ENCODE measurements at places on chromosomes 12 and 14.

- no peak for DNase-seq
Measured at GRCh38 chr12:53560912-53561589, 53.8 kb upstream of the NPFF start.

DNA sequence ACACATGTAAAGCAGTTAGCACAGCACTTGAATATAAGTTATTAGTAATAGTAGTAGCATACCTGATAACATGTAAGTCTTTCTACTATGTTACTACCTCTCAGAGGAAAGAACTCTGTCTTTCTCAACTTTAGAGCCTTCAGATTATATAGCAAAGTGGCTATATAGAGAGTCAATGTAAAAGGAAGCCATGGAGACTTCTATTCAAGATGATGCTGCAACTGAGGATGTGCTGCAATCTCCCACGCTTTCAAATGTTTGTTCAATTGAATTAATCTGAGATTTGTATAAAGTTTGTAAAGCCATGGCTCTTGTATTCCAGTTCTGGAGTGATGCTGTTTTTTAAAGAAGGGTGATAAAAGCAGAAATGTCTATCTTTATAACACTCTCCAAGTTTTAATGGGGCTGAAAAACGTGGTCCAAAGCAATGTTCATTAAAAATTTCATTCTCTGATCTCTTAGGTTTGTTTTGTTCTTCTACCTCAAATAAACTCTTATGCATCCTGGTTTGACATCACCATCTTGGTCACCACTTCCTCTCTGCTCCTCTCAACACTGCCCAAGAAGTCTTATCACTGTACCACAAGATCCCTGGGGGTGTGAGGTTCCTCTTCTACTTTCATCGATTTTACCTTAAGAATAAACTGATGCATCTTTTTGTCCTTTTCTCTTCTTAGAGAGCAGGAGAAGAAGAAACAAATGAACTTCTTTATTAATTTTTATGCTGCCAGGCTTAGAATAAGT, 40.6 kb downstream of the C12orf42 start:
- DNase-seq = peak; percentile 54

DNA sequence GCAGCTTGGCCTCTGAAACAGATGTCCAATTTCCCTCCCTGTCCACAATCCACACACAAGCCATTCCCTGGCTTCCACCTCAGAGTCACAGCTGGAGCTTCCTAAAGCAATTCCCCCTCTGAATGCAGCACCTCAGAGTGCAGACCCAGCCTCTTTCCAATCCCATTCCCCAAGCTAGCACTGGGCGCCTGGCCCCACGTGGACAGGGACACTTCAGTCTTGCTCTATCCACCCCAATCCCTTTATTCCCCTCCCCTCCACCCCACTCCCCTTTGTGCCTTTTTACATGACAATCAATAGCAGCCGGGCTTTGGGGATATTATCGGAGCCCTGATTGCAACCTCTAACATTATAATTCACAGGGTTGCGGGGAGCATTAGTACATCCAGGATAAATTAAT, 292.6 kb downstream of the TTC8 start:
- DNase-seq = no peak

- no peak for DNase-seq
Measured at GRCh38 chr12:2719392-2719791, 75.4 kb upstream of the FKBP4 start.

DNA sequence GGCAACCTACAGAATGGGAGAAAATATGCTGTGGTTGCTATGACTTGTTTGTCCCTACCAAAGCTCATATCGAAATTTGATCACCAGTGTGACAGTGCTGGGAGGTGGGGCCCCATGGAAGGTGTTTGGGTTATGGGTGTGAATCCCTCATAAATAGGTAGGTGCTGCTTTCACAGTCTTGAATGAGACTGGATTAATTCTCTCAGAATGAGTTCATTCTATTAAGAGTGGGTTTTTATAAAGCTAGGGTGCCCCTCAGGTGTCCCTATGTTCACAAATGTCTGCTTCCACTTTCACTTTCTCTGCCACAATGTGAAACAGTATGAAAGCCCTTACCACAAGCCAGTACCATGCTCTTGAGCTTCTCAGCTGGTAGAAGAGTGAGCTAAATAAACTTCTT, 133.5 kb downstream of the CPNE8 start:
- DNase-seq = peak; percentile 58
